ENCODE measurements at places on chromosomes 7 and 10.

DNA sequence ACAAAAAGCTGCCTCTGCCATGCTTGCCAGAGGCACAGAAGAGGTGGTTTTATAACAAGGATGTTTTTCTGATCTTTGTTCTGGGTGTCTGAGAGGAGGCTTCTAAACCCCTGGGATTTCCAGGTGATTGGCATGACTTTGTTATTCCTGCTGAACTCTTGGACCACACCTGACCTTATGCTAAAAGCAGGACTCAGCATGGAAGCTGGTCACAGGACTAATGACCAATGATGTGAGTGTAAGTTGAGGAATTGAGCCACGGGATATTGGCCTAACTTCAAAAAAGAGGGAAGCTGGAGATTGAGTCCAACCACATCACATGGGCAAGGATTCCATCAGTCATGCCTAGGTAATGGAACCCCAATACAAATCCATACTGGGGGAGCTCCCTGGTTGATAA, 437.9 kb downstream of the POM121L12 start:
- no peak for DNase-seq

DNA sequence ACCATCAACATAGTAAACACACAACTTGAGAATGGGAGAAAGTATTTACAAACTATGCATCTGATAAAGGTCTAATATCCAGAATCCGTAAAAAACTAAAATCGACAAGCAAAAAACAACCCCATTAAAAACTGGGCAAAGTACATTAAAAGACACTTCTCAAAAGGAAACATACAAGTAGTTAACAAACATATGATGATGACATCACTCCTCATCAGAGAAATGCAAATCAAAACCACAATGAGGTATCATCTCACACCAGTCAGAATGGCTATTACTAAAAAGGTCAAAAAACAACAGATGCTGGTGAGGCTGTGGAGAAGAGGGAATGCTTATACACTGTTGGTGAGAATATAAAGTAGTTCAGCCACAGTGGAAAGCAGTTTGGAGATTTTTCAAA, 125.1 kb downstream of the TFPI2 start:
- no peak for DNase-seq

GRCh38 chr10:100081075-100082001, at the start of gene CPN1:
CPN1 (minus strand) TSS chr10:100081869; CDS start chr10:100081625, 244 bp downstream.
- no peak for DNase-seq

DNA sequence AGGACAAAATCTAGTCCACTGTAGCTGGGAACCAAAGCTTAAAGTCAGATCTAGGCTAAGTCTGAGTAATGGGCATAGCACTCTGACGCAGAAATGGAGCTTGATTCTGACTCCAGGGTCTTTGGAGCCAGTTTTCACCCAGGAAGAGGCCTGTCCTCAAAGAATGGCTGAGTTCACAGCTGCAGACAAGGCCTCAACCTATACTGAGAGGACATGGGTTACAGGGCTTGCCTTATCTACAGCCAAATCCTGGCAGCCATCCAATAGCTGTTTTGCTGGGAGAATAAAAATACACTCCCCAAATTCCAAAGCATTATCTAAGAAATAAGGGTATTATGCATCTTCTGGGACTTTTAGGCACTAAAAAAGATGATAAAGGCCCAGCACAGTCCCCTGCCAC, 154.8 kb downstream of the RAPGEF5 start:
- DNase-seq: no peak

DNA sequence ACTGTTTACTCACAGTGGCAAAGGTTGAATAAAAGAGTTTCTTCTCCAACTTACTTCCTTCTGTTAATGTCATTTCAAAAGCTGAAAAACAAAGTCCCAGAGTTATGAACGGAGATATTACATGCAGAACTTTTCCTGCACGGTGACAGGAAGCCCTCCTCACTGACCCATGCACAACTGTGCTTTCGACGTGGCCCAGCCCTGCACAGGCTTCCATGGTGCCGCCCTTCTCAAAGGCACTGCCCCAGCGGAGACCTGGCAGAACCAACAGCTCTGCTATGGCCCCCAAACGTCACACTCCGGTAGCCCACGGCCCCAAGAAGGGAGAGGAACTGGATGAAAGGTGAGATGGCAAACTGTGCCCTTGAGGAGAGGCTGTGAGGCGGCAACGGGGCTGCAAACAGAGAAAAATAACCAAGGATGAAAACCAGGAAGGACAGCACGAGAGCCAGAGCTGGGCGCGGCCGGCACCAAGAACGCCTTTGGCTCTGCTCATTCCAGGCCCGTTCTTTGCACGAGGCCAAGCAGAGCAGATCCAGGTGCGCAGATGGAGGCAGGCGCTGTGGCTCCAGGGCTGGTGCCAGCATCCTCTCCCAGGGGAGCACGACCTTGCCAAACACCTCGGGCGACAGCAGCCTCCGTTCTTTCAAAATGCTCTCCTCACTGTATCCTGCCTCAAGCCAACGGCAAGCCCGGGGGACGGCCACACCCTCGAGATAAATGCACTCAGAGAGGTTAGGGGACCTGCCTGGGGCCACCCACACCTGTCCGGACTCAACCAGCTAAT, 7.0 kb upstream of the FUOM start:
- DNase-seq: no peak

GRCh38 chr10:87927091-87927490, 63.7 kb downstream of the PTEN start:
- DNase-seq: peak; percentile 61

- no peak for DNase-seq
Measured at GRCh38 chr10:58765910-58766309, 253.2 kb downstream of the BICC1 start.

DNA sequence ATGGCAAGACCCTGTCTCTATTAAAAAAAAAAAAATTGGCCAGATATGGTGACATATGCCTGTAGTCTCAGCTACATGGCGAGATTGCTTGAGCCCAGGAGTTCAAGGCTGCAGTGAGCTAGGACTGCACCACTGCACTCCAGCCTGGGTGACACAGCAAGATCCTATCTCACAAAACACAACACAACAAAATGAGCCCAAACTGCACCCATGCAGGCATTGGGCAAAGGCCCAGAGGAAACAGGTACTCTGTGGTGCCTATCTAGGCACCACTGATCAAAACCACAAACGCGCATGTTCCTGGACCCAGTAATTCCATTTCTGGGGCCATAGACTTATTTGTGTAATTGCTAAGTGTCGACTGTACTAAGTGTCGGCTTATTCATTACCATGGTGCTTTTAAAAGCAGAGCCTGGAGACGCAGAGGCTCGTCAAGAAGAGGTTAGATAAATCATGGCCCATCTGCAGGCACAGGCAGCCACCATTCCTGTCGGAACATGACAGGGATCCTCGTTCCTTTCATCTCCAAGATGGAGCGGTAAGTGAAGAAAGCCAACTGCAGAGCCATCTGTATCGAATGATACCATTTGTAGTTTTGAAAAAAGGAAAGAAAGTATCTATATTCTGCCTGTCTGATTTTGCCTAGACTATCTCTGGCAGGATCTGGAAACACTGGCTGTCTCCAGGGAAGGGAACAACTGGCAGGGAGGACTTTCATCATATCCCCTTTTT, 160.4 kb upstream of the RHEB start:
- DNase-seq: no peak

DNA sequence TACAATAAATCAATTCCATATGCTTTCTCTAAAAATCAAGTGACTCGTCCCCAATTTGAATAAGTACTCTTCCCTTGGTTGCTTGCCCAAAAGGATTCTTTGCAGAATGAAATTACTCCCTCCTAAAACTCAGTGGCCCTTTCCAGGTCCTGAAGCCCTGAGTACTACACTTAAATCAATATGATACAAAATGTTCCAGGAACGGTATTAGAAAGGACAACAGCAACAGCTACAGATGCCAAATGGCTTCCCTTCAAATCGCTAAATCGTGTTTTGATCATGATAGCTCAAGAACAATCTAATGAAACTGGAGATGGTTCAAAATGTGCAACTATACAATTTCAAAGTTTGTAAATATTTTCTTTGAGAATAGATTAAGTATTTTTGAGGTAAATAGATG, 59.4 kb downstream of the TPK1 start:
- DNase-seq: no peak

GRCh38 chr7:117036053-117036669, 82.9 kb downstream of the ST7 start:
- DNase-seq: no peak

- no peak for DNase-seq
Measured at GRCh38 chr7:151115121-151115835, 29.0 kb downstream of the AGAP3 start.

DNA sequence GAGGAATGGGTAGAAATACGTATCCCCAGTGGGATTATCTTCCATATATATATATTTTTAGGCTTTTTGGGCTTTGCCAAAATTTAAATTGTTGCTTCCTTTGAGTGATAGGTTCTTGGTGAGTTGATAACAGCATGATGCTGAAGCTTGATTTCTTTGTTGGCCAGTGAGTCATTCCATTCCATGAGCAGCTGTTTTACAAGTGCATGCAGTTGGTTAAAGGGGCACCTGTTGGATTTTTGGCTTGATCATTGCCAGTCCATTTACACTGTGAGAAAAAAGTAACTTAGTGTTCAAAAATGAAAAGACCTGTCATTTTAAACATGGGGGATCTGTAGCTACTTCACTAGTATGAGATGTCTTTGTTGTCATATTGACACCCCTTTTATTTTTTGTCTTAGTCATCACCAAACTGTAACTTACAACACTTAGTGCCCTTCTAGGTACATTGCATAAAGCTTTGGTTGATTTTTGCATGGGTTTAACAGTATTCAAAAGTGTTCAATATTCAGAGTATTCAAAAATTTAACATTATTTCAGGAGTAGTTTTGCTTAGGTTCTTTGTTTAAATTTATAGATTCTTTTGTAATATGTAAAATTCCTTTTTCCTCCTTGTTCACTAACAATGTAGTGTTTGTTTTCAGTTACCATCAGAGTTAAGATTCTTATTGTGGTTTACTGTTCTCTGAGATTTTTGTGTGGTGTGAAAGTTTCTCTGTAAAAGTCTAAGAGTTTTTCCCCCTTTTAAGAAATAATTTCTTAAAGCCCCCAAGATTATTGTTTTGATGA, 8.8 kb downstream of the AKAP9 start:
- DNase-seq: peak; percentile 48

- no peak for DNase-seq
Measured at GRCh38 chr10:20486791-20487190, 410.3 kb downstream of the NEBL start.

DNA sequence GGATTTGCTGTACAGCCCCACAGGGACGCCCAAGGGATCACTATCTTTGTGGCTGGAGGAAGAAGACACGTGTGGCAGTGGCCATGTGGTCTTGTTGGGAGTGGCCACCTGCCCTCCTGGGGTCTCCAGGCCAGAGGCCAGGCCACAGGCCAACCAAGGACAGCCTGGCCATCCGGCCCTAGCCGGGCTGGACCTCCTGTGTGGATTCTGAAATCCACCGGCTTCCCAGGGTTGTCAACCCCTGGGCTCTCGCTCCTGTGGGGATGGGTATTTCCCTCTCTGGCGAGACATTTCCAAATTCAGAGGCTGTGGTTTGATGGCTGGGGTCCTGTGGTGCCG, 31.5 kb upstream of the CFAP46 start:
- no peak for DNase-seq

DNA sequence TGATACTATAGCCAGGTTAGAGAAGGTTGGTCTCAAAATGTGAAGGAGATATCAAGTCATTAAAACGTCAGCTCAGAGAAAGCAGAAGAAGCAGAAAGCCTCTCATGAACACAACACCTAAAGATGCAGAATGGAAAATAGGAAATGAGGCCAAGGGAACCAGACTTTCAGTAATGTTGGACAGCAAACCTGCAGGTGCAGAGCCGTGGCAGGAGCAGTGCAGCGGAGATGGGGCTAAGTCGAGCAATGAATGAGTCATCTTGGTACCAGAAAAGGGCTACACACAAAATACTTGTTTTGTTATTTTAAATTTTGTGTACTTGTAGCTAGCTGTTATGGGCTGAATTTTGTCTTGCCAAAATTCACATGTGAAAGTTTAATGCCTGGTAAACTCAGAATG, 479.6 kb upstream of the POM121L12 start:
- DNase-seq: no peak

- peak; percentile 39 for DNase-seq
Measured at GRCh38 chr10:77493851-77494261, 143.8 kb downstream of the KCNMA1 start.

DNA sequence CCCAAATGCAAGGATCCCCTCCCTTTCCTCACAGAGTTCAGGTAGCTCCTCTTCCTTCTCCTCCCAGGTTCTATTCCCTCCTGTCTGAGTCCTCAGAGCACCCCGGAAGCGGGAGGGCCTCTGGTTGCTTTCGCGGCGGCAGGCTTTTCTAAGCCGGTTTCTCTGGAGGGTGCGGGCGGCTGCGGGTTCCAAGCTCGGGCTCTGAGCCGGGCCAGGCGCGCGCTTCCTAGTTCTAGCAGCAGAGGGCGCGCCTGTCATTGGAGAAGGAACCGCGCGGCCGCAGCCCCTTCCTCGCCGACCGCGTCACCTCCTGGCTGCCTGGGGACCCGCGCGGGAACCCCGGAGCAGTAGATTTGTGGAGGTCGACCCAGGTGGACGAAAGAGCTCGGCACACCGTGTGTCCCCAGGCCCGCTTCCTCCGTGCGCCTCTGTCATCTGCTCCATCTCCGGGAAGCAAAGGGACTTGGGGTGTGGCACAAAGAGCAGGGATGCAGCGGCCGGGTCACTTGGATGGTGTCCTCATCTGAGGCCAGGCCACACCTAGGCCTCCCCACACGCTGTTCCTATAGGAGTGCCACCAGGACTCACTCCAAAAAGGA, 389.0 kb upstream of the PODXL start:
- DNase-seq: peak; percentile 47

All from astrocyte of the spinal cord (primary cell).